Activated B cell treated with CpG ODN at 0.5 μM for 24 hours (primary cell): ENCODE measurements at places on chromosomes 7 and 10. TPM values are rescaled to one million over a fixed set of nuclear protein-coding genes. Genes with fewer than 3 reads are reported as not detected.

- H3K4me3 ChIP-seq, result no peak overlapping the region
- H3K27me3 ChIP-seq, result no peaks in the 10 kb centered on the region
- peaks cover 38% of the 10 kb centered on the region for H3K4me1 ChIP-seq
These were observed 411 bp downstream of the BCCIP start for GRCh38 chr10:125823663-125824251.

- peaks cover 92% of the 10 kb centered on the region for H3K36me3 ChIP-seq
- no peak overlapping the region for H3K4me3 ChIP-seq
- H3K27me3 ChIP-seq, result no peaks in the 10 kb centered on the region
- H3K27ac ChIP-seq, result peak overlapping the region; percentile 46
- no peak for DNase-seq
- H3K4me1 ChIP-seq, result peaks cover 30% of the 10 kb centered on the region
These were observed 10.7 kb downstream of the IRF5 start for GRCh38 chr7:128948312-128948973.

DNA sequence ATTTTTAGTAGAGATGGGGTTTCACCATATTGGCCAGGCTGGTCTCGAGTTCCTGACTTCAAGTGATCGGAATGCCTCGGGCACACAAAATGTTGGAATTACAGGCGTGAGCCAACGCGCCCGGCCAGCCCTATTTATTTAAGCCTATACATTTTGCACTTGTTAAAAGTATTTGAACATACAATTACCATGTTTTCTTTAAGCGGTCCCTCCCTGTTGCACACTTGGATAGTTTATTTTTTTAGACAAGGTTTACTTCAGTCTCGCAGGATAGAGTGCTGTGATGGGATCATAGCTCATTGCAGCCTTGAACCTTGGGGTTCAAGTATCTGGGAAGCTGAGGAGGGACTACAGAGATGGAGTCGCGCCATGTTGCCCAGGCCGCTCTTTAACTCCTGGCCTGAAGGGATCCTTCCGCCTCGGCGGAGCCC is 35.7 kb upstream of the SRRM3 start:
- no peak for DNase-seq
- peak overlapping the region; percentile 86 for H3K4me3 ChIP-seq
- no peaks in the 10 kb centered on the region for H3K36me3 ChIP-seq
- H3K27me3 ChIP-seq, result peaks cover 2% of the 10 kb centered on the region
- H3K27ac ChIP-seq, result peak overlapping the region; percentile 73

MAP3K8 gene
- total RNA-seq, result 141 and 160 TPM in 2 replicates

GRCh38 chr10:8049865-8050555 is 4.5 kb upstream of the GATA3 start:
- H3K27ac ChIP-seq, result no peak overlapping the region
- peak overlapping the region; percentile 52 for H3K4me3 ChIP-seq
- no peaks in the 10 kb centered on the region for H3K36me3 ChIP-seq
- H3K4me1 ChIP-seq, result peaks cover 47% of the 10 kb centered on the region
- peaks cover 57% of the 10 kb centered on the region for H3K27me3 ChIP-seq

- no peak for DNase-seq
- H3K27me3 ChIP-seq, result peaks cover 10% of the 10 kb centered on the region
- H3K36me3 ChIP-seq, result no peaks in the 10 kb centered on the region
- H3K4me3 ChIP-seq, result no peak overlapping the region
These were observed 9.1 kb upstream of the SLC29A3 start for GRCh38 chr10:71309919-71310318.

ACHE gene
- total RNA-seq, result 0.16 and 0.34 TPM in 2 replicates

DNA sequence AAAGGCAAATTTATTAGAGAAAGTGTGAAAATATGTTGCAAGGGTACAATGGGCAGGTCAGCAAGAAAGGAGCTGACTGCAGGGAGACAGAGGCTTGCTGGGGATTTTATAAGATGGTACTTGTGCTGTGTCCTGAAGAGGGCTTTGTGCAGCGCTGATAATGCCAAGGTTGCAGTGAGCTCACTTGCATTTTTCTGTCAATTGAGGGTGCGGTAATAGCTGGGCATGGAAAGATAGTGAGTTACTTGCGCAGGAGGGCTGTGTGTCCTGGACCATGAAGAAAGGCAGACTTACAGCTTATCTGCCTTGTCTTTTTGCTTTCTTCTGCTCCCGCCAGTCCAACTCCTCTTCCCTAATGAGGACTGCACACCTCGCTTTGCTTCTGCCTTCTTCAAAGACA is 12.5 kb downstream of the CDC123 start:
- peaks cover 81% of the 10 kb centered on the region for H3K36me3 ChIP-seq
- H3K27ac ChIP-seq, result no peak overlapping the region
- peaks cover 18% of the 10 kb centered on the region for H3K4me1 ChIP-seq

GRCh38 chr7:146709451-146710027 is 592.9 kb downstream of the CNTNAP2 start:
- no peaks in the 10 kb centered on the region for H3K36me3 ChIP-seq
- no peak overlapping the region for H3K4me3 ChIP-seq
- H3K27me3 ChIP-seq, result no peaks in the 10 kb centered on the region
- no peak for DNase-seq
- no peak overlapping the region for H3K27ac ChIP-seq
- H3K4me1 ChIP-seq, result no peaks in the 10 kb centered on the region

- peaks cover 83% of the 10 kb centered on the region for H3K4me1 ChIP-seq
- peak; percentile 48 for DNase-seq
- H3K36me3 ChIP-seq, result peaks cover 25% of the 10 kb centered on the region
- H3K27ac ChIP-seq, result peak overlapping the region; percentile 91
- H3K27me3 ChIP-seq, result no peaks in the 10 kb centered on the region
These were observed 748 bp downstream of the PHTF2 start for GRCh38 chr7:77799078-77799964.

ZNF277 gene
- total RNA-seq, result 12.6 and 13.1 TPM in 2 replicates

- H3K27ac ChIP-seq, result no peak overlapping the region
- no peak for DNase-seq
- no peaks in the 10 kb centered on the region for H3K4me1 ChIP-seq
These were observed 349.8 kb downstream of the NXPH1 start for GRCh38 chr7:8783229-8783628.

DNA sequence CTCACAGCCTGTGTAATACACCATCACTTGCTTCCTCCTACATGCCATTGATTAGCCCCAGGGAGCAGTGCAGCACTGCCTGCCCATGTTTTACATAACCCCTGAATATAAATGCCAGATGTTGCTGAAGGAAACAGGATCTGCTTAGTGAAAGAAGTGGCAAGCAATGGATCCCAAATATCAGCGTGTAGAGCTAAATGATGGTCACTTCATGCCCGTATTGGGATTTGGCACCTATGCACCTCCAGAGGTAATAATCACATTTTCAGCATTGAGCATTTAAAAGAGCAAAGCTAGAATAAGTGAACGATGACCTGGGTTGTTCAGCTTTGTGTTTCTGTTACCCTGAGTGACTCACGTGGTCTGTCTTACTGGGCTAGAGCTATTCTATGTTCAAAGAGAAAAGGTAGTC is at the start of gene AKR1C4:
Gene AKR1C4 (plus strand): TSS at position 136 of the 412 bp plus-strand sequence. CDS start 31 bp downstream, at position 167.
- H3K27ac ChIP-seq, result no peak within 1 kb of the TSS
- H3K4me3 ChIP-seq, result no peak within 1 kb of the TSS
- no peaks in the 10 kb centered on the region for H3K4me1 ChIP-seq
- DNase-seq, result no peak

PILRA gene
- 2.1 and 2.2 TPM in 2 replicates for total RNA-seq

DNA sequence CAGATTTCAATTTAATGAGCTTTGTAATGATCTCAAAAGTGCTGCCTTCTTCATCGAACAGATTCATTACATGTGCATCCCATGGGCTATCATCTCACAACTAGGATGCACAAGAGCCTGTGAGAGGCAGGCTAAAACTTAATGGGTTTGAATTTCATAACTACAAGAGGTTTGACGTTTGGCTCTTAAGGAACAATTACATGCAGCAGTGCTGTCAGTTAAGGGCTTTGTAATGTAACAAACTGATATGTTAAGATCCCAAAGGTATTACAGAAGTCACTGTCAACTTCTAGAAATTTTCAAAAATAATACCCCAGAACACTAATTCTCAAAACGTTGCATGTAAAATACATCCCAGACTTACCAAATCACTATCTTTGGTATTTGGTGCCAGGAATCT is 33.2 kb downstream of the KIF20B start:
- no peaks in the 10 kb centered on the region for H3K27me3 ChIP-seq
- no peak overlapping the region for H3K4me3 ChIP-seq
- H3K4me1 ChIP-seq, result peaks cover 22% of the 10 kb centered on the region
- DNase-seq, result no peak

DNA sequence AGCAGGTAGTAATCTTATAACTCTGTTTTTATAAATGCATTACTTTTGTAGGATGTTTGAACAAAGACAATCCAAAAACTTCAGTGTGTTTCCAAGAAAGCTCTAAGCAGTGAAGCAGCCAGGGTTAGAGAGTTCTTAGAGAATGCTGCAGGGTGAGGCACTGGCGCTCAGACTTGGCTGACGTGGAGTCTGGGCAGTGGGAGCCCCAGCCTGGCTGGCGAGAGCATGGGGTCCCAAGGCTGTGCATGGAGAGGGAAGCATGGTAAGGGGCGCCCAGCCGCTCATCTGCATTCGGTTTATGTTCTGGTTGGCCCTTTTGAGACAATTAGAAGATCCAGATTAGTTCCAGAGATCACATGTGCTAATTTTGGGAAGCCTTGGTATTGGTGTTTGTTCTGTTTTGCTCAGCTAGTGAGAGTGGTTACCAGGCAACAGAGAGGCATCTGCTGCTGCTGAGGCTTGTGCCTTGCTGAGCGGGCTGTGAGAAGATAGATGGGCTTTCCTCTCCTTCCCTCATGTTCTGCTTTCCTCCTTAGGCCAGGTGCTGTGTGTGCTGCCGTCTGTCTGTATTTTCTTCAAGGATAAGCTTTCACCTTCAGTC is 10.3 kb downstream of the SUN1 start:
- no peaks in the 10 kb centered on the region for H3K27me3 ChIP-seq
- H3K4me3 ChIP-seq, result no peak overlapping the region
- no peaks in the 10 kb centered on the region for H3K4me1 ChIP-seq
- no peak overlapping the region for H3K27ac ChIP-seq
- DNase-seq, result no peak

GRCh38 chr7:102469351-102469971 is 4.7 kb downstream of the LRWD1 start:
- peaks cover 38% of the 10 kb centered on the region for H3K36me3 ChIP-seq
- H3K4me1 ChIP-seq, result peaks cover 17% of the 10 kb centered on the region
- H3K27ac ChIP-seq, result no peak overlapping the region
- H3K27me3 ChIP-seq, result no peaks in the 10 kb centered on the region

DNA sequence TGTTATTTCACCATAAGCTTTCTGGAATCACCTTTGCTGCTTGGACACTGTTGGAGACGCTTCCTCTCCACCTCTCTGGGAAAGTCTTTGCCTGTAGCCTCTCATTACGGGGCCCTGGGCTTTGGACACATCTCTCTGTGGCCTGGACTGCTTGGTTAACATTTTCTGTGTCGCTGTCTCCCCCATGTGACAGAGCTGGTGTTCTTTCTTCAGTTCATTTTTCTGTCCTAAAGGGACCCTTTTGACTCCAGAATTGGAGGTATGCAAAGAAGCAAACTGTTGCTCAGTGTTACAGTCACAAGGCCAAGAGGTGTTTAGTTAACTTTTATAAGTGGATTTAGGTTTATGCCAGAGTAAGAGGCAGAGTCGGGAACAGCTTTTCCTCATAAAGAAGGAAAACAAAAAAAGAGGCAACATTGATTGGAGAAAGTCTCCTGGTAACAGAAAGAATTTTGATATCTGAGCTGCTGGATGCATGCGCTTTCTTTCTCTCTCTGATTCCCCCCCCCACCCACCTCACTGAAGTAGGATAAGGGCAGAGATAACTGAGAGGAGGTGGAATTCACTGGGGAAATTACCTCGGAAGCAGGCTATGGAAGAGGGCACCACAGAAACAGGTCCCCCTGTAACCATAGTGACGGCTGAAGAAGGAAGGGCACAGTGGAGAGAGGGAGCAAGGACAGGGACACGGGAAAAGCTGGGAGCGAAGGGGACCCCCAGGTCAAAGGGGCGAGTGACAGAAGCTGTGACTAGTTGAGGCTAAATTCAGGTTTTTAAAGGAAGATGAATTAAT is 57.8 kb downstream of the LGI1 start:
- DNase-seq, result no peak
- no peaks in the 10 kb centered on the region for H3K36me3 ChIP-seq
- H3K4me1 ChIP-seq, result no peaks in the 10 kb centered on the region
- no peak overlapping the region for H3K27ac ChIP-seq

GRCh38 chr7:156174428-156174827 is 362.2 kb upstream of the SHH start:
- no peak for DNase-seq
- no peak overlapping the region for H3K4me3 ChIP-seq
- H3K27ac ChIP-seq, result no peak overlapping the region
- H3K36me3 ChIP-seq, result no peaks in the 10 kb centered on the region
- H3K27me3 ChIP-seq, result no peaks in the 10 kb centered on the region

COL26A1 gene
- not detected in 2 replicates for total RNA-seq

GLI3 gene
- total RNA-seq, result not detected in 2 replicates

- H3K4me3 ChIP-seq, result peak overlapping the region; percentile 63
- H3K36me3 ChIP-seq, result peaks cover 25% of the 10 kb centered on the region
- peak overlapping the region; percentile 90 for H3K27ac ChIP-seq
These were observed 111.4 kb upstream of the GLCCI1 start for GRCh38 chr7:7857143-7857583.

EIF5AL1 gene
- total RNA-seq, result 1.4 and 2.1 TPM in 2 replicates

GPC2 gene
- 5.0 and 5.1 TPM in 2 replicates for total RNA-seq

DNA sequence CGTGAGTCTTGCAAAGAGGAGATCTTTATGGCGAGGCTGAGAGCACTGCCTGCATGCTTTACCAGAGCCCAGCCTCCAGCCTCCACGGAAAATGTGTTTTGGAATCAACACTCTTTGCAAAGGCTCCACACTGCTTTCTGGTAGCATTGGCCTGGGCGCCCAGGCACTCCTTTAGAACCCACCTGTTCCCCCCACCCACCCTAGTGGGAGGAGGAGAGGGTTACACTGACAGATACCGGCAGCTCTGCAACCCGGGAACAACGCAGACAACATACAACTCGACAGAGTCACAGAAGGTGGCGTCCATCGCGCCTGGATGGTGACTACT is 5.5 kb upstream of the MNX1 start:
- peaks cover 64% of the 10 kb centered on the region for H3K27me3 ChIP-seq
- no peak overlapping the region for H3K27ac ChIP-seq
- H3K4me1 ChIP-seq, result peaks cover 23% of the 10 kb centered on the region
- no peaks in the 10 kb centered on the region for H3K36me3 ChIP-seq

DNA sequence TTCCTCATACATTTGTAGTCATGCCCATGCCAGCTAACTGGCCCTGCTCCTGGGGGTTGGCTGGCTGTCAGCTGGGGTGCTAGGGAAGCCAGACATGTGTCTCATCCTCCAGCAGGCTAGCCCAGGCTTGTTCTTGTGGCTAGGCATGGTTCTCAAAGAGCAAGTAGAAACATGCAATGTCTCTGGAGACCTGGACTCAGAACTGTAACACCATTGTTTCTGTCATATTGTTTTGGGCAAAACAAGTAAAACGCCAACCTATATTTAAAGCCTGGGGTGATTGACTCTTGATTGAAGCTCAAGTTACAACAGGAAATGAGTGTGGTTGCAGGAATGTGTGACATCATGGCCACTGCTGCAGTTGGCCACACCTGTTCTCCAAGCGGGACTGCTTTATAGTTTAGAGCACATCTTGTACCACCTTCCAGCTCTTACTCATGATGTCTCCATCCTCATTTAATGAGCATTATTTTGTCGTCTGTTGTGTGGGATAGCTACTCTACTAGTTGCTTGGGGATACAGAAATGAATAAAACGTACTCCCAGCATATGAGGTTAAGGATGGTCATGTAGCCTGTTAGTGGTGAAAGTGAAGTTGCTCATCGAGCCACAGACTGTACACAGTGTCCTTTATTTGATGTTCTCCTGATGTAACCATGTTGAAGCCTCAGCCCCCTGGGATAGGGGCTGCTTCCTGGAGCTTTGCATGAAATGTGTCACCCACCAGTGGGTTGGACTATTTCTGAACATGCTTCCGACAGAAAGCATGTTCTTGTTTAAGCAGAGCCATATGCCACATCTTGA is 168.4 kb downstream of the SORCS3 start:
- no peak for DNase-seq
- H3K36me3 ChIP-seq, result no peaks in the 10 kb centered on the region
- no peak overlapping the region for H3K27ac ChIP-seq

ARMC3 gene
- total RNA-seq, result not detected in 2 replicates
